Endothelial cell (in vitro differentiated cells): ENCODE measurements at places on chromosomes 12 and 14.

DNA sequence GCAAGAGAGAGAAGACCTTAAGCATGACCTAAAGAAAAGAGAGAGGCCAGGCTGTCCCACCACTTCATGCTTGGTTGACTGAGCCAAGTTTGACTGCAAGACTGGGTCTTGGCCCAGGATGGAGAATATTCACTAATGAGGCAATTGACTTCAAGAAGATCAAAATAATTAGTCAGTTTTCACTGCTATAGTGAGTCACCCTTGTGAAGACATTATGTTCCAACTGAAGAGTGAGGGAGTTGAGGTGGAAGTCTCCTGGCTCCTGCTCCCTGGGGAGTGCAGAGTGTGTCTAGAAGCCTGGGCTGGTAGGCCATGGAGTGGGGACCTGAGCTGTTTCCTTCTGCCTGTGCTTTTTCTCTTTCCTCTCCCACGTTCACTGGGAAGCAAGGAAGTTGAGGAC, 117.6 kb downstream of the CACNA1C start:
- no peak for DNase-seq

GRCh38 chr12:114294303-114294685, 111.7 kb downstream of the TBX5 start:
- no peak for DNase-seq

DNA sequence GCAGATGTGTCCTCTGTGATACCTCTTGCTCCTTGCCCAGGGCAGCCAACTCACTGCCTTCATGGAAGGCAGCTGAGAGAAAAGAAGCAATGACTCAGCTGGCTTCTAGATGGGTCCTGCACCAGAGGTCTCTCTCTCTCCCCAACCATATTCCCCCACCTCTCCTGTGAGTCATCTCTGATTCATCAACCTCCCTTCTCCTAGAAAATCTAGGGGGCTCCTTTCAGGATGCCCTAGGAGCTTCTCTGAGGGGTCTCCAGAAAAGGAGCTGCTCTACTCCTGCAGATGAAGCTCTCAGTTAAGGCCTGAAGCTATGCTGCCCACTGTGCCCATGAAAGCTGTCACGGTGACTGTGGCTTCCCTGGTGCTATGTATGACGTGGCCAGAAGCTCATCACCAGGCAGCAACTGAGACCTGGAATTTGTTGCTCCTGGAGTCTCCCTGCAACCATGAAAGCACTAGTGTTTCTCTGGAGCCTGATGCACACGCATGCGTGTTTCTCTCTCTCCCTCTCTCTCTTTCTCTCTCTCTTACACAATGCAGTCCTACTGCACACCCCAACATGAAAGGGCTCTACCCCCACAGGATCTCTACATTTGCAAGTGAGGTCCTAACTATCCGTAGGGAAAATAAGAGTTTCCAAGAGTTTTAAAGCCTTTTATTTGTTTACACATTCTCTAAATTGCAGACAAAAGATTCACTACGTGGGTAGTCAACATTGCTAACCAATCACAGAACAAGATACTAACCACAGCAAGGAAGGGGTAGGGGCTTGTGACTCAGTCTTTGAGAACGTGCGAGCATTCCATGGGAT, 285.3 kb downstream of the DPF3 start:
- DNase-seq = no peak

GRCh38 chr12:23550753-23551152, 398.7 kb downstream of the SOX5 start:
- DNase-seq = no peak

DNA sequence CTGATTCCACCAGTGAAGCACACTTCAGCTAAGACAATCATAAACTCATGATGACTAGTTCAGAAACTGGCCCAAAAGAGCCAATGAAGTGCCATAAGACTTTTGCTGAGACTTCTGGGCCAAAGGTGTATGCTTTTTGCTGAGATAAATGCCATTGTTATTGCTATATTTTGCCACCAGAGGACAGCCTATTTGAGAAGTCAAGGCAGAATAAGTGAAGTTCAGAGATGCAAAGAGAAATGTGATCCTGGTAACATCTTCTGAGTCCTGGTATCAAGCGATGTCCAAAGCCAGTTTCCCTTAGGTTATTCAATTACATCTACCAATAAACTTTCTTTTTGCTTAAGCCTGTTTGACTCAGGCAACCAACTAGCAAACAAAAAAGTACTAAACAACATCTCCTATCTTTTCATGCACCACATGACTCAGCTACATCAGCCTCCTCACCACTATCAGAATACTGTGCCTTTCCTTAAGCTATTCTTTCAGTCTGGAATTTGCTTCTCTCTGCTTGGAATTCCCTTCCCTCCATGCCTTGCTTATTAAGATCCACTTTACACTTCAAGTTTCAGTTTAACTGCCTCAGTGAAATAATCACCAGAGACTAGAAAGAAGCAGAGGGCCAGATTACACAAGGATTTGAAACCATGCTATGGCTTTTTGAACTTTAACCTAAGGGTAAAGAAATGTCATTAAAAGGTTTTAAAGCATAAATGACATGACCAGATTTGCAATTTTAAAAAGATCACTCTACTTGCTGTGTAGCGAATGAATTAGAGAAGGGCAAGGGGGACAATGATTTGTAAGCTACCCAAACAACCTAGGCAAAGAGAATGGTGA, 14.0 kb downstream of the CRY1 start:
- DNase-seq = no peak

- DNase-seq = no peak
Observed at GRCh38 chr12:46778415-46778814, 47.4 kb downstream of the SLC38A4 start.

DNA sequence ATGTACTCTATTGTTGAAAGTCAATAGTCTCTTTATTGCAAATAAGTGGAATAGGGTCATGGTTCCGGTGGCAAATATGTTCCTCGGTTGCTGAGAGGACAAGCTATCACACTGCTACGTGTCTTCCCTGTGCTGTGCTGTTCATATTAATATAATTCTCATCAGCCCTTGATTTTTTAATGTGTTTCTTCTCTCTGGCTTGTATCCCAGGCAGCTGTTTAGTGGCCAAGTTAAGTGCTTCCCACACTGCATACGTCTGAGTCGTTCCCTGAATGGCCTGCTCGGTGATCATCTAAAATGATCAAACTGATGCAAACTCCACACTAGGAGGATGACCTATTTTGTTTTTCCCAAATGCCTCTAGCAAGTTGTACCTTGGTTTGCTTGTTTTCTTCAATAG, 186.4 kb downstream of the ANO6 start:
- no peak for DNase-seq

- no peak for DNase-seq
Observed at GRCh38 chr12:124696693-124697476, 129.5 kb upstream of the NCOR2 start.

- no peak for DNase-seq
Observed at GRCh38 chr12:27614866-27615265, 81.4 kb upstream of the REP15 start.

DNA sequence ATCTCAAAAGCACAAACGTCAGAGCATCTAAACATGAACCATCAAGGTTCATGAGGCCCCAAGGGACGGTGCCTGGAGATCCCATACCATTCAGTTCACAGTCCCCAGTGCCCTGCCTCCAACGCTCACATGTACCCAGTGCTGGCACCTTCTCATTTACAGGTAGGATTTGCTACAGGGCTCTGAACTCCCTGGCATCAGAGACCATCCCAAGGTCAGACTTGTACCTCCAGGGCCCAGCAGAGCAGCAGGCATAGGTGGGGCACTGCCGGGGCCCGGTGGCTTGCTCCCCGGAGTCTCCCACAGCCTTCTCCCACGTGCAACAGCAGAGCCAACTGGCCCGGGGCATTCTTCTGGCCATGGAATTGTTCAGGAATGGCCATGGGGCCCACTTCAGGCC, 114.8 kb downstream of the BCL11B start:
- no peak for DNase-seq

GRCh38 chr14:39417014-39417413, 15.2 kb downstream of the FBXO33 start:
- no peak for DNase-seq
